Right atrium auricular region (tissue), 2 donors: ENCODE measurements at places on chromosomes 6 and 20.

- no peak for DNase-seq
Observed at GRCh38 chr6:2197177-2197671, 48.2 kb downstream of the GMDS start.

GRCh38 chr20:17835934-17836300 is 132.7 kb downstream of the SNX5 start:
- DNase-seq: no peak

GRCh38 chr6:3406362-3406821 is 50.5 kb downstream of the SLC22A23 start:
- DNase-seq: no peak

- DNase-seq: no peak
Observed at GRCh38 chr6:111596784-111597183, 8.9 kb downstream of the TRAF3IP2 start.

DNA sequence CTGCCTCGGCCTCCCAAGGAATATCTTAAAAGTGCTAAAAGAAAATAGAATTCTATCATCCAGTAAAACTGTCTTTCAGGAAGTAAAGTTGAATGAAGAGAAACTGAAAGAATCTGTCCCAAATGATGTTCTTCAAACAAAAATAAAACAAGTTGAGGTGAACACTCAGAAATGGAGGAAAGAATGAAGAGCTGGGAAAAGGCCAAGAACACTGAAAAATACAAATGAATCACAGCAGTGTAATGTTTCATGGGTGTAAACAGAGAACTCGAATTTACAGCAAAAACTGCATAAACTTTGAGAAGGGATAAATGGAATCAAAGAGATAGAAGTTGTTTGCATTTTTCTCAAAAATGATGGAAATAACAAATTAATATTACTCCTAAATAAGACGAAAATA is 317.3 kb downstream of the TAF4 start:
- no peak for DNase-seq
